T-helper 1 cell (primary cell): ENCODE measurements at places on chromosomes 5 and 9.

- DNase-seq: no peak
These were observed 25.5 kb upstream of the SLC6A3 start for GRCh38 chr5:1470762-1471211.

DNA sequence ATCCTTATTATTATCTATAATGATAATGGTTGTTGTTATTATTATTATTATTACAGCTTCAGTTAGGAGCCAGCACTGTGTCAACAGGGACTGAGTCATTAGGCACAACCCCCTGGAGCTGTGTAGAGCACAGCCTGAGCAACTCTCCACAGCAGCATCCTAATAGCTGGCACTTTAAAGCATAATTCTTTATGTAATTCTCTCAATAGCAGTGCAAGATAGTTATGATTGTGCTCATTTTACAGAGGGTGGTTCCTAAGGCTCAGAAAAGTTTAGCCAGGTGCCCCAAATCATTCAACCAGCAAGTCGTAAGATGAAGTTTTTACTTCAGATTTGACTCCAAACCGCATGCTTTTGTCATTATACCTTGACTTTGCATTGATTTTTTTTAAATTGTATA is 390.3 kb downstream of the ANXA1 start:
- no peak for DNase-seq

DNA sequence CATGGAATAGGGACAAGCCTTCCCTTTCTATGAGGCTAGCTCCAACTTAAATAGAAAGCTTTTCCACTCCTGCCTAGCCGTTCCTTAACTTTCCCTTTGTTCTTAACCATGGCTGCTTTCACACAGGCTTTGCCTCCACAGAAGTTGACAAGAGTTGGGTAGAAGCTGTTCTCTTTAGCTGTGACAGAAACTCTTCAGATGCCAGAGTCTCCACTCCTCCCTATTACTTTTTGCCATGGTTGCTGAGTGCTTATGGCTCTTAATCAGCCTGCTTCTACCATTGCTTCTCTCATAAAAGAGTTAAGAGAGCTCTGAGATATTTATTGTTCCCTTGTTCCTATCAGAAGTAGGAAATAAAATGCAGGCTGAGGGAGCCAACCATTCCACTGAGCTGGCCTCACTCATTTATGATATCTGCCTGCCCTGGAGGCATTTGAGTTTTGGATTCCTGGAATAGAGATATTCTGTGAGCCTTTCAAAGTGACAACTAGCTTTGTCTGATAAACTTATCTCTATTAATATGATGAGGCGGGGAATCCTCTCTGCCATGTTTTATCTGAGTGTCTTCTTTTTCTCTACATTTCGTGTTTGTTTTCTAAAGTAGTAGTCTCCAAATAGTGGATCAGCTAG is 162.6 kb downstream of the DMAC1 start:
- no peak for DNase-seq

GRCh38 chr9:89905606-89906338 is 301.0 kb downstream of the GADD45G start:
- DNase-seq: no peak
